ENCODE measurements at places on chromosomes 4 and X.

DNA sequence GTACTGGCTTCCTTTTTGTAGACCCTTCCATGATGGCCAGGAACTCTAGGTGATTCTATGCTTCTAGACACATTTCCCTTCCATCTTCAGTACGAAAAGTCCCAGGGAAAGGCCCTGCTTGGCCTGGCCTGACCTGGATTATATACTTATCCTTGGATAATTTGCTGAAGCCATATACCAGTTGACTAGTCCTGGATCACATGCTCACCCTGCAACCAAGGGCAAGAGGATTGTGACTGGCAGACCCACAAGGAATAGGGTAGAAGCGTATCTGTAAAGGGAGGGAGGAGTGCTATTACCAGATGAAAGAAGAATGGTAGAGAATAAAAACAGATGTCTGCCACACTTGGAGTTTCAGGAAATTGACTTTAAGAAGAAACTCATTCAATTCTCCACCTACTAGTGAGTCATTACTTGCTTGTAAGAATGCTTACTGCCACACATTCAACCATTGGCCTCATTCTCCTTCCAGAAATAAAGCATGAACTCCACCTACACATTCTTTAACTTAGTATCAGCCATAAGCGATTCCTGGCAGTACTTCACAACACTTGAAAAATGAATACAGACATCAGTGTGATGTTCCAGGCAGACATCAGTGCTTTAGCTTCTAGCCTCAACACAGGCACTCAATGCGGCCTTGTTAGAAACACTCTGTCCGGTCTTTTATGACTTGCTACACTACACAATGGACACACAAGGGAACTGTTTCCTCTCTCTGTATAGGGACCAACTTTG lies 141.8 kb downstream of the CBR4 start:
- no peak for DNase-seq

DNA sequence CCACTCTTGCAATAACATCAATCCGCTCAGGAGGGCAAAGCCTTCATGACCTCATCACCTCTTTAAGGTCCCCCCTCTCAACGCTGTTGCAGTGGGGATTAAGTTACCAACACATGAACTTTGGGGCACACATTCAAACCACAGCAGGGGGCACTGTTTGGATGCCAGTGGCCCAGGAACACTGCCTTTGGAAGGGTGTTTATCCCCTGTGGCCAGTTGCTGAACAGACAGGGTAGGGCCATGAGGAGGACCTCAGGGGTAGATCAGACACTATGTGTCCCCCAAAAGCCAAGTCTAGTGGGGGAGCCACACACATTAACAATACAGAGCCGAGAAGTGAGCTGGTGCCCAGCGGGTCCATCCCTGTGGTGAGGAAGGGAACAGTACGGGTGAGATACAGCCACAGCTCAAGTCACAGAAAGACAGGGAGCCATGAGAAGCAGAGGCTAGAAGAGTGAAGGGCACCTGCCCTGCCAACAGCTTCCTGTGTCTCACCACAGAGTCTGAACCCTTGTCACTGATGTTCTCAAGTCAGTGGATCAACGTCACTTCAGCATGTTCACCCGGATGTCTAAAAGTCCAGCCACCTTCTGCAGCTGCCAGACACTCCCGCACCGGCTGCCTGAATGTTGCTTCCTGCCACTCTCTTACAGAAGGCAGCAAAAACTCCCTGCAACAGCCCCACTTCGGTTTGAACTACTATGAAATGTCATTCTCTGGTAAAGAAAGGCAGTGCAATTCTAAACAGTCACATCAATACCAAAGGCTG lies 19.9 kb upstream of the MXD4 start:
- DNase-seq, result no peak

DNA sequence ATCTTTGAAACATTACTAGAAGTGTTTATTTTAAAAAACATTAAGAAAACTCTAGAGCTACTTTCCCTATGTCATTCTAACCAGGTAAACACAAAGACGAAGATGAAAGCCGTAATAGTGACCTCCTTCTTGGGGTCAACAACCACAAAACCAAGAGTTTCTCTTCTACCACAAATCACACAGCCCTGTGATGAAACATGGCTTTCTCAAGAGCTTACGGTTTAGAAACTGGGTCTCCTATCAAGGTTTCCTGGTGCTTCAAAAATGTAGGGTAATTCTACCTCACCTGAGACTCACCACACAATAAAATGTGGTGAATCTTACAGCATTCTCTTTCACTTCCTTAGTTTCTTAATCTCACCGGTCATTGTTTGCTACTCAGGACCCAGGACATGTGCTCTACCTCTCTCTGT lies 50.9 kb downstream of the CORIN start:
- no peak for DNase-seq

DNA sequence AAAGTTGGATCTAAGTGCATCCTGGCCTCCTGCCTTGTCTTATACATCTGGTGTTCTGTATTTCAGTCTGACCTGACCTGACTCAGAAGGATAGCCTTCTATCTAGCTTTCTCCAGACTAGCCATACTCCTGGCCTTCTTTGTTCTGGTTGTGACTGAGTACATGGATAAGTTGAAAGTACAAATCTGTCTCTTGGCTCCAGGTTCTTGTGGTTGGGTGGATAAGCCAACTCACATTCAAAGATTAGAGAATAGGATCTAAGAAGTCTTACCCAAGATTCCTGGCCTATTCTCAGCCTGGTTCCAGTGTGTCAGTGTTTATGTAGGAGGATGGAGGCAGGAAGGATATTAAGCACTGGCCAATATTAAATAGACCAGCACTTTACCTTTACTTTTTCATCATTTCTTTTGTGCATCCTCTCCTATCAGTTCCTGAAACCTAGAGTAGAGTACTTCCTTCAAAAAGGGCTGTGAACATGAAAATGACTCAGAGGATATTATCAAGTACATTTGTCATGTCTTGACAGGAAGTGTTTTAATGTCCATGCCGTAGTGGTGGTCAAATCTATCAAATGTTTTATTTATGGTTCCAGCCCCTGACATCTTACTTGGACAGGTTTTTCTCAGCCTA lies 123.5 kb downstream of the IL15 start:
- DNase-seq, result no peak

- DNase-seq, result no peak
Observed at GRCh38 chrX:148457279-148457678, 43.1 kb upstream of the AFF2 start.

GRCh38 chrX:105876658-105877057 lies 54.3 kb downstream of the NRK start:
- no peak for DNase-seq

DNA sequence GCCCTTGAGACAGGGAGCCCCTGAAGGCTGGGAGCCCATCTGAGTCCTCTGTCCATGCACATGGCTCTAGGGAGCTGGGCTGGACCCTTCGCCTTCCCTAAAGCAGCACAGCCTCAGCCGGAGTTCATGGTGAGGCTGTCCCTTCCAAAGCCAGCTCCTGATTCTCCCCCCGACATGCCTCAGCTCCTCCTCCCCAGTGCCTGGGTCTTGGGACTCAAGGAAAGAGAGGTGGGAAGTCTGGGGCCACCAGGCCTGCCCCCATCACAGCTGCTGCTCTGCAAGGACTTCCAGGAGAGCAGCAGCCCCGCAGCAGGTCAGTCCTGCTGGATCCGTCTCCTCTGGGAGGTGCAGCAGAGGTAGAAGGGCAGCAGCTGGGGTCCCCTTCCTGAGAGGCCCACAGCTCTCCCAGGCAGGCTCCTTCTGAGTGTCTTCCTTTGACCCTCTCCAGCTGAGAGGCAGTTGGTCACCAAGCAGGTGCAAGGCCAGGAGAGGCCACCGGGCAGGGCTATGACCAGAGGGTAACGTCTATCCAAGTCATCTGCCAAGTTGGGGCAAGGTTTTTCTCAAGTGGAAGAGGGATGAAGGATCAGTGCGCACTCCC lies 90.5 kb downstream of the ADRA2C start:
- no peak for DNase-seq

DNA sequence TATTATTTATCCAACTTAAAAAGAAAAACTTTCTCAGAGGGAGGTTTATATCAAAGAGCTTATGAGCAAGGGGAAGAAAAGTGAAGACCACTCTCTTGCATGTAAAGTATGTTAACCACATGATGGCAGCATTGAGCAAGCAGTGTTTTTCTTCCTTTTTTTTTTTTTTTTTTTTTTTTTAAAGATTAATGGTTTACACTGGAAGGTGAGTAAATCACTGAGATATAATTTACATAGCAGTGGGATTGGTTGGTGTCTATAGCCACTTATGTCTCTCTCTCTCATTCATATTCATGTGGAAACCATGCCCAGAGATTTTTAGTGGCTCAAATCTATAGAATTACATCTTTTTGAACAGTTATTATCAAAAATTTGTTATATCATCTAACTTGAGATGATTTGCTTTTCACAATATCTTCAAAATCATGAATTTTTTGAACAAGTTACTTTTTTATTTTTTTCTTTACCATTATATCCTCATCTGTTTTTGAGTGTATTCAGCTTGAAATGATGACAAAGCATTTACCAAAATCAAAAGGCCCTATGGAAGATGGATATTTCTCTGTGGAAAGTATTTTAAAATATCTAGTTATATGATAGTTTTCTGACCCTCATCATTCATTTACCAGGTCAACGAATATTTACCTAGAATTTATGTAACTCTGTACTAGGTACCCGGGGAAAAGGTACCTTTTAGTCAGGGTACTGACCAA lies 31.6 kb downstream of the MTHFD2L start:
- DNase-seq, result no peak

GRCh38 chr4:125315576-125316400 lies 1.0 kb downstream of the FAT4 start:
- peak; percentile 82 for DNase-seq

DNA sequence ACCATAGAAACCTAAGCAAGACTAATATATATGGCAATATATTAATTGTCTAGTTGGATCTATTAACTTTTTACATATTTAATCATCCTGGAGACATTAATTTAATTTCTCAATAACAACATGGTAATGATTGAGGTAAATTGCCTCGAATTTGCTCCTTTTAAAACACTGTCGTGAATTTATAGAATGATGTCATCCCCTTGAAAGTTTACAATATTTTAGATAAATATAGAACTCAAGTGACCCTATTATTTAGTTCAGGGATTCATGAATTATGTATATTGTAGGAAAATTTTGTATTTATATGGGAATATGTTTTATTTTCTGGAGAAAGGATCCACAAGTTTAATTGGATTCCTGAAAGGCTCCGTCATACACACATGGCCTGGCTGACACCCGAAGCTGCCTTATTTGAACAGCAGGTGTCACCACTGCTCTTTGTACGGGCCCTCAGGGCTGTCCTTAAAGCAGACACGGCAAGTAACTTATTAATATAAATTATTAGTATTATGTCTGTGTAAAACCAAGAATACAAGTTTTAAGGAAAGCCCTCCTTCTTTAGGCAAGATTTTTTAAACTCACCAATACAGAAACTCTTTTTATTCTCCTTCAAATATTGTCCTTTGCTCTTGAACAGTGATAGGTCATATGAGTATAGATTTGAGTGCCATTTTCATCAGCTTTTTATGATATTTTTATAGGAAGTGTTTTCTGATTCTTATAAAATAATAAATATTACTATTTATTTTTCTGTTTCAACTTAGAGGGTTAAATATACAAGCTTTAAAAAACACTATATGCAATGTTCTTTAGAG lies 1.9 kb upstream of the PLRG1 start:
- DNase-seq, result peak; percentile 62

DNA sequence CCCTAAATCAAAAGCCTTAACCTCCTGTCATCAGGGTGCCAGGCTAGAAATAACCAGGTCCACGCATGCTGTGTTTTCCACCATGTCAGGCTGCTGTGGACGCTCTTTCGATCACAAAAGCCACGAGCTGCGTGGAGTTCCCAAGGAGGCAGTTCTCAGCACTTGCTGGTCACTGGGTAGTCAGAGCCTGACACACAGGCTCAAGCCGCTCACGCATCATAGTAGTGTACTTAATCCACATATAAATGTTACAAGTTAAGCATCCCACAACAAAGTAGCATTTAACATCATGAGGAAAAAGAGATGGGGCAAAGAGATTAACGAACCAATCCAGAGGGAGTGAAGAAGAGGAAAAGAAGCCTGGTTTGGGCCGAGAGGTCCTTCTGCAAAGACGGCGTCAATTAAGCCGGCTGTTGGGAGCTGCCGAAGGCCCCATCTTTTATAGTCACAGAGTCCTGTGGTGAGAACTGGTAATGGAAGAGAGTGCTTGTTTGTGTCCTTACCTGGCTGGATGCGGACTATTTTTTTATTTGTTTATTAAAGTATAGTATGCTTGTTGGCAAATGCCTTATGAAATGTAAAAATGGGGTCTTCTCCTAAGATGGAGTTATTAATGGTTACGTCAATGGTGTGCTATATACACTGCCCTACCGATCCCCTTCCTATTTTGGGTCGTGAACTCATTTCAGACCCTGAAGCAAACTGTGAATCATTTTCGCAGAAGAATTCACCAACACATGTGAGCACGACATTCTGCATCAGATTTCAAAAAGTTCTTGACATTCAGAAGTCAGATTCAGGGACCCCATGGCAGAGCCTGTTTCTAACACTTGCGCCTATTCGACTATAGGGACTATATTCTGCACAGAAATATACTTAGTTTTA lies 675 bp downstream of the PRIMPOL start:
- DNase-seq, result peak; percentile 62

DNA sequence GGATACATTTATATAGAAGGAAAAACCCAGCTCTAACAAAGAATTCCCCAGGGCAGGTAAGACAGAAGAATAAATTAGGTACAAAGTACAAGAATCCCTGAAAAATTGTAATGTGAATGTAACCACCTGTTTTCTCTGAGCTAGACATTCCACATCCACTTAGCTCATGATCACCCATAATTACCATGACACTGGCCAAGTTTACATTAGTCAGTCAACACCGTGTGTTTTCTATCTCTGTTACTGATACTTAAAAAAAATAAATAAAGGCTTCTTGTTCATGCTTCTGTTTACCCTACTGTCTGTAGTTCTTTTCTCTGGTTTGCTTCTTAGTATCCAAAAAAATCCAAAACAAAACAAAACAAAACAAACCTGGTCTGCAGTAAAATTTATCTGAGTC lies 66.0 kb downstream of the CBLL2 start:
- no peak for DNase-seq

Measured in ecto neural progenitor cell (in vitro differentiated cells).